ENCODE measurements at places on chromosomes 12 and 14. TPM values are rescaled to one million over a fixed set of nuclear protein-coding genes. Genes with fewer than 3 reads are reported as not detected.

TAS2R7 gene
- total RNA-seq: not detected

MIP gene
- total RNA-seq: not detected

DNA sequence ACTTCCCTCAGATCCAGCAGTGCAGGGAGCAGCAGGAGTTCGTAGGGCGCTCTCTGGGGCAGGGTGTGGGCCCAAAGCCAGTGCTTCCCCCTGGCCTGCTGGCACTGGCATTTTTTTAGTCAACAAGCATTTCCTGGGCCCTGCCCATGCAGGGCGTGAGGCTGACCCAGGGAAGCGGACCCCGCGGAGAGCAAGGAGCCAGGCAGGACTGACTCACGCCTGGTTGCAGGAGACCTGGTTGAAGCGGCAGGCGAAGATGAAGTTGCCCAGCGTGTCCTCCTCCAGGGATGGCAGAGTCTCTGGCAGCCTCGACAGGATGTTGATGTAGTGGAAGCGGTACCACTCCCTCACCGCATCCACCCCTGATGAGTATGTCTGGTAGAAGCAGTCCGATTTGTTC is 13.5 kb downstream of the SCNN1A start:
- no peaks in the 10 kb centered on the region for H3K36me3 ChIP-seq
- peaks cover under 1% of the 10 kb centered on the region for H3K27me3 ChIP-seq
- DNase-seq: no peak
- H3K4me1 ChIP-seq: peaks cover 7% of the 10 kb centered on the region
- no peak overlapping the region for H3K27ac ChIP-seq

DNA sequence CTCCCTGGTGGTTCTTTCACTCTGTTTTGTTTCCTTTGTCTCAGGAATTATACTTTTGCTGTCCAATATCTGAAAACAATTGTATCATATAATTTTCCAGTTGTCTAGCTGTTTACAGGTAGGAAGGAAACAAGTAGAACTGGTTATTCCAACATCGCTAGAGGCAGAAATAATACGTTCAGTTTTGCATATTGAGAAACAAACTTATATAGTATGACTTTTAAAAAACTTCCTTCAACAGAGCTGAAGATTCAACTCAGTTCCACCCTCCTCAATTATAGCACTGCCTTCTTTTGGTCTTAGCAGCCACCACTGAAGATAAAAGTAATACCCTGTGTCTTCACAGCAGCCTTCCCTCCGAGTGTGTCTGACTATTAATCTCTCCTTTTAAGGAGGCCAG is 214.3 kb downstream of the EFCAB11 start:
- no peaks in the 10 kb centered on the region for H3K4me1 ChIP-seq
- H3K4me3 ChIP-seq: no peak overlapping the region
- H3K27me3 ChIP-seq: no peaks in the 10 kb centered on the region
- DNase-seq: no peak
- no peak overlapping the region for H3K27ac ChIP-seq
- no peaks in the 10 kb centered on the region for H3K36me3 ChIP-seq

DBX2 gene
- not detected for total RNA-seq

DNA sequence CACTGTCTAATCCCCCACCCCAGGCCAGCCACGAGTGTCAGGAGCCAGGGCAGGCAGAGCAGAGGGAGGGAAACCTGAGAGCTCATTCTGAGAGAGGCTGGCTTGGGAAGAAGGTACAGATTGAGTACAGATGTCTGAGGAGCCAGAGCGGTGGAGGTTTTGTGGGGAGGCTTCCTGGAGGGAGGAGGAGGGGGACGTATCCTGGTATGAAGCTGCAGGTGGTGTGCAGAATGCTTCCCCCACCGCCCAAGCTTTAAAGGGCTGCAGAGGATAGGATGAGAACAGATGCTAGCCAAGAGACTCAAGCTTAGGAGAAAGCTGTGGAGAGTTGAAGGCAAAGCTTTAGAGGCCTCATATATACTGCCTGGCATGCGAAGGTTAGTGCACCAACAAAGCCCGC is 3.2 kb upstream of the TAMALIN start:
- H3K4me3 ChIP-seq: no peak overlapping the region
- H3K27me3 ChIP-seq: no peaks in the 10 kb centered on the region
- H3K4me1 ChIP-seq: no peaks in the 10 kb centered on the region
- no peak for DNase-seq

- peak overlapping the region; percentile 33 for H3K27ac ChIP-seq
- DNase-seq: peak; percentile 57
- no peaks in the 10 kb centered on the region for H3K36me3 ChIP-seq
- H3K27me3 ChIP-seq: no peaks in the 10 kb centered on the region
- no peak overlapping the region for H3K4me3 ChIP-seq
- H3K4me1 ChIP-seq: peaks cover 20% of the 10 kb centered on the region
Measured at GRCh38 chr12:64007853-64008252, 163.4 kb downstream of the SRGAP1 start.

GRCh38 chr12:52168019-52168717 is 23.6 kb downstream of the KRT80 start:
- H3K36me3 ChIP-seq: no peaks in the 10 kb centered on the region
- no peak overlapping the region for H3K4me3 ChIP-seq
- H3K4me1 ChIP-seq: peaks cover 18% of the 10 kb centered on the region
- peak; percentile 88 for DNase-seq
- no peaks in the 10 kb centered on the region for H3K27me3 ChIP-seq

NINJ2 gene
- total RNA-seq: not detected

ARMH4 gene
- 4.4 TPM for total RNA-seq

KCTD10 gene
- total RNA-seq: 72.1 TPM

- H3K27me3 ChIP-seq: no peaks in the 10 kb centered on the region
- H3K4me1 ChIP-seq: peaks cover 2% of the 10 kb centered on the region
- H3K4me3 ChIP-seq: no peak overlapping the region
- H3K27ac ChIP-seq: no peak overlapping the region
- H3K36me3 ChIP-seq: no peaks in the 10 kb centered on the region
Measured at GRCh38 chr12:12548713-12549112, 13.9 kb downstream of the DUSP16 start.

GLIPR1 gene
- 327 TPM for total RNA-seq

DNA sequence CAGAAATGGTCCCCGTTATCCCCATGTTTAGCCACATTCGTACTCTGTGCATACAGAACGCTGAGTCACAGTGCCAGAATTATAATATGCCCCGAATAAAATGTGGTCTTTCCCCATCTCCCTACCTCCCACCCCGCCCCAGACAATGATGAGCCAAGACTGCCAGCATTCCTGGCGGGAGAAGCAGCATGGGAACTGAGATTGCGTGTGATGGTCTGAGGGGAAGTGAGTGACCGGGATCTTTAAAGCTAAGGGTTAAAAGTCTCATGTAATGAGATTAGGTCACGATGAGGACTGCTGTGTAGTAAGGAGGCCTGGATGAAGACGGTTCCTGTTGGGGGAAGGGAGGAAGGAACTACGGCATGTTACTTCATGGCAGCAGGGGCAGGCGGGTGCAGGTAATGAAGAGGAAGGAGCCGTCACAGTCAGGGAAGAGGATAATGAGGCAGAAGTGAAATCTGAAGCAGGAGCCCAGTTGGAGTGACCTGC is 243.3 kb upstream of the FKBP4 start:
- no peak for DNase-seq
- H3K36me3 ChIP-seq: peaks cover 16% of the 10 kb centered on the region
- H3K4me3 ChIP-seq: no peak overlapping the region
- H3K27ac ChIP-seq: no peak overlapping the region

HOXC4 gene
- total RNA-seq: not detected

GRCh38 chr14:36988568-36988967 is 183.8 kb downstream of the SLC25A21 start:
- H3K4me3 ChIP-seq: no peak overlapping the region
- peak; percentile 67 for DNase-seq
- H3K36me3 ChIP-seq: no peaks in the 10 kb centered on the region
- no peaks in the 10 kb centered on the region for H3K27me3 ChIP-seq
- peaks cover 7% of the 10 kb centered on the region for H3K4me1 ChIP-seq
- no peak overlapping the region for H3K27ac ChIP-seq

- no peaks in the 10 kb centered on the region for H3K36me3 ChIP-seq
- no peak overlapping the region for H3K27ac ChIP-seq
- no peak overlapping the region for H3K4me3 ChIP-seq
- no peak for DNase-seq
- peaks cover 1% of the 10 kb centered on the region for H3K27me3 ChIP-seq
Measured at GRCh38 chr12:41511247-41511646, 323.1 kb downstream of the PDZRN4 start.

EDDM3A gene
- not detected for total RNA-seq

DNA sequence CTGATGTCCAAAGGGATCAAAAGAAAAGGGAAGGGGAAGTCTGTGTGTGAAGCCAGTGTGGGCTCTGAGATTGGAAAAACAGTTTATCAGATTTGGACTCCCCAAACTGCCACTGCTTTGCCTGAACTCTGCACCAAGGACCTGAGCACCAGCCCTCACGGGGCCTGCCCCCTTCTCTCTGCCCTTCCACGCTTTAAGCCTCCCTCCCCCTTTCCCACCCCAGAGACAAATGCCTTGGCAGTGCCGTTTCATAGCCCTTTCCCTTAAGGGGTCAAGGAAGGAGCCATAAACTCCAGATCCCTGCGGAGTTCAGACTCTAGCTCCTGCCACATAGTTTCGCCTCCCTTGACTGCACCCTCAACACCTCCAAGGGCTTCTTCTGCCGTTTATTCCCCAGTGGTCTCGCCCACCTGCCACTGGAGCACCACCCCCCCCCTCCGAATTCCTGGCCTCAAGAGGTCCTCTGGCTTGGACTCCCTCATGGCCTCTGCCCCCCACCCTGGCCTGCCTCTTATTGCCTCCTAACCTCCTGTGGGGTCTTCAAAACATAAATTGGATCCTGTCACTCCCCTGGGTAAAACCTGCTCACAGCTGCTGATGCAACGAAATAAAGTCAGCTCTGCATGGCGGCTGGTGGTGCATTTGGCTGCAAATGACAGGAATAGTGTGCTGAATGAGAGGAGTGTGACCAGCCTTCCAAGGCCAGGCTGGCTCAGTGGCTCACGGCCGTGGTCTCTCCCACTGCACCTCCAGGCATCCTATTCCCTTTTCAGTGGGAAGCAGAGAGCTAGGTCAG is 18.8 kb downstream of the SLC25A29 start:
- no peaks in the 10 kb centered on the region for H3K27me3 ChIP-seq
- peaks cover 4% of the 10 kb centered on the region for H3K4me1 ChIP-seq
- no peak overlapping the region for H3K27ac ChIP-seq
- peaks cover 35% of the 10 kb centered on the region for H3K36me3 ChIP-seq

- H3K4me3 ChIP-seq: no peak overlapping the region
- peaks cover 11% of the 10 kb centered on the region for H3K27me3 ChIP-seq
- H3K27ac ChIP-seq: no peak overlapping the region
- no peak for DNase-seq
- no peaks in the 10 kb centered on the region for H3K36me3 ChIP-seq
Measured at GRCh38 chr12:52495389-52495788, 2.3 kb upstream of the KRT6A start.

- H3K27ac ChIP-seq: no peak within 1 kb of the TSS
- H3K4me3 ChIP-seq: no peak within 1 kb of the TSS
- DNase-seq: no peak
- peaks cover 47% of the 10 kb centered on the region for H3K27me3 ChIP-seq
- H3K36me3 ChIP-seq: no peaks in the 10 kb centered on the region
Measured at GRCh38 chr14:104138098-104138717, at the start of gene KIF26A. Gene KIF26A (plus strand): TSS chr14:104138587. CDS start chr14:104138723, 136 bp downstream.

GRCh38 chr14:50932156-50932555 is 12.1 kb downstream of the PYGL start:
- H3K4me3 ChIP-seq: no peak overlapping the region
- no peak overlapping the region for H3K27ac ChIP-seq
- H3K36me3 ChIP-seq: peaks cover 21% of the 10 kb centered on the region
- DNase-seq: no peak

DNA sequence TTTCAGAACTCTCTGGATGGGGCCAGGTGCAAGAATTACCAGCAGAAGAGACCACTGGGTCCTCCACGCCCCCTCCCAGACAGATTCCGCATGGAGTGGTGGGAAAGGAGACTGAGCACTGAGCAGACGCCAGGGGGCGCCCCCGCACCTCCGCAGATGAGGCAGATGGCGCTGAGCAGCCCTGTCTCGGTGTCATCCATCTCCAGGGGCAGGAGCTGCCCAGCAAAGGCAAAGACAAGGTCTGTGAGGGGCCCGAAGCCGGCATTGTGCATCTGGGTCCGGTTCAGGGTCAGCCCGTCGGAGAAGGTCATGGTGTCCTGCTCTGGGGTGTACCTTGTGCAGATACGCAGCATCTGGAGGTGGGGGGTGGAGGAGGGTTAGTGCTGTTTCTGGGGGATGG is 6.3 kb upstream of the ITGB7 start:
- H3K4me1 ChIP-seq: peaks cover 19% of the 10 kb centered on the region
- no peak overlapping the region for H3K27ac ChIP-seq
- H3K4me3 ChIP-seq: no peak overlapping the region
- DNase-seq: peak; percentile 70

DNA sequence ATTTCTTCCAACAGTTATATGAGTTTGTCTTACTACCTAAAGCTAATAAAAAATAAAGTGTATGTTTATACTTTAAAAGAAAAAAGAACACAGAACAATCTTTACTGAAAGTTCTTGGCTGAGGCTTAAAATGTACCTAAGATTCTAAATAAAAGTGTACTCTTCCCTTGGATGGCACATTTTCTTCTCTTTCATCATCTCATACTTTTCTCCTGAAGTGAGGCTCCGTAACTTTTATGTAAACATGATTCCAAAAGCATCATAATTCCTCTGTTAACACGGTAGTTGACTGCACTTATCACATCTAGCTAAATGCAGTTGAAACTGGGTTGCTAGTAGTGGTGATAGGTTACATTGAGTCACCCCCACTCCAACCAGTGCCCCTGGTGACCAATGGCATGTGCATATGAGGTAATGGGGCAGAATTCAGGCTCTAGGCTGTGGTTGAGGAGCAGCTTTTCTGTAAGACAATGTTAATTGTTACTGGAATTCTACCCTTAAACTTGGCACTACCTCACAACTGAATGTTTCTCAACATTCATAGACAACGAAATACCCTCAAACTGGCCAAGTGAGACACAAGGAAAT is 38.4 kb downstream of the WASHC3 start:
- peak; percentile 86 for DNase-seq
- no peaks in the 10 kb centered on the region for H3K27me3 ChIP-seq
- H3K27ac ChIP-seq: peak overlapping the region; percentile 69
- H3K4me3 ChIP-seq: no peak overlapping the region
- H3K36me3 ChIP-seq: no peaks in the 10 kb centered on the region

SRSF5 gene
- total RNA-seq: 29.4 TPM

NUAK1 gene
- 8.8 TPM for total RNA-seq

DNA sequence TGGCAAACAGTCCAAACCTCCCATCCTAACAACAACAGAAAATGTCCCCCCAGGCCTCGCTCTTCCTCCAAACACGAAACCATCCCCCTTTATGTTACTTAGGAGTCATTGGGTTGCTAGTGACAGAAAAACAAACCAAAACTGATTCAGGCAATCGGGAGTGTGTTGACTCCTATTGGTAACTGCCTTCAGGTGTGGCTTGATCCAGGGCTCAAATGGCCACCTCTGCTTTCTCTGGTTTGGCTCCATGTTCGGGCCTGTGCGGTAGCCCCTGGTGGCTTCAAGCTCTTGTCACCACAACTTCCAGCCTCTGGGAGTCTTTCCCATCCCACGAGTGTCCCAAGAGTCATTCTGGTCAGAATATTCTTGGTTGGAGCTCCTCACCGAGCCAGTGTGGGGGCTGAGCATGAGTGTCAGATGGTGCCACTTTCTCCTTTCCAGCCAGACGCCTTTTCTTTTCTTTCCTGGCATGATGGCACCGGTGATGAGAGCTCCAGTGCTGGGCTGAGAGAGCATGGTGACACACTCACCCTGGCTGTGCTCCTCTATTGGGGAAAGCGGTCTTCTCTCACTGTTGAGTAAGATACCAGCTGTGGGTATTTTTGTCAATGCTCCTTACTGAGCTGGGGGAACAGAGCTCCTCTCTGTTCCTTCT is 38.6 kb downstream of the NOC4L start:
- H3K36me3 ChIP-seq: no peaks in the 10 kb centered on the region
- peaks cover 41% of the 10 kb centered on the region for H3K27me3 ChIP-seq

All from IMR-90 (cell line).